Thyroid gland (tissue), 4 donors: ENCODE measurements at places on chromosomes 16 and 17. TPM values are rescaled to one million over a fixed set of nuclear protein-coding genes. Genes with fewer than 3 reads are reported as not detected.

TMC6 gene
- 10.0 TPM for total RNA-seq

ARHGAP27 gene
- total RNA-seq: 31.5 TPM

ORC6 gene
- 1.6 TPM for total RNA-seq

CSH2 gene
- total RNA-seq: not detected

TNFSF12 gene
- total RNA-seq: 39.9 TPM

ASIC2 gene
- not detected for total RNA-seq

DNA sequence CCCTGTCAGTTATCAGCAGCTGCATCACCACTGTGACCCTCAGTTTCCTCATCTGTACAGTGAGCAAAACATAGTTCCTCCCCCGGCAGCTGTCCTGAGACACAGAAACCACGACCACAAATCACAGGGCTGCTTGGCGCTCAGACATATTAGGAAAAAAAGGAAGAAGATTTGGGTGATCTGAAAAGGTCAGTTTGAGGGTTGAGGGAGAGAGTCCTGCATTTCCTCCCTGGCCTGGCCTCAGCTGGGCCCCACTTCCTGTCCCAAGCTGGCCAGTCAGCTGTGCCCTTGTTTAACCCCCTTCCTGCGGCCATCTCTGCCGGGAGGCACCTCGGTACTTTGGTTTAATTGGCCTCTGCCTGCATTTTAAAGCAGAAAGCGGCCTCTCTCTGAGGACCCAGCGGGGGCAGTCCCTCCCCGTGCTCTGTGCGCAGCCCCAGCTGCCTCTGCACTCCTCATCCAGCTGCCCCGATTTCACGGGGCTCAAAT is 24.0 kb upstream of the CIBAR2 start:
- no peak overlapping the region for H3K4me3 ChIP-seq
- no peaks in the 10 kb centered on the region for H3K27me3 ChIP-seq
- peak overlapping the region; percentile 79 for H3K27ac ChIP-seq
- peaks cover 13% of the 10 kb centered on the region for H3K4me1 ChIP-seq
- no peak for DNase-seq
- H3K36me3 ChIP-seq: no peaks in the 10 kb centered on the region

- no peak overlapping the region for H3K27ac ChIP-seq
- H3K27me3 ChIP-seq: no peaks in the 10 kb centered on the region
- DNase-seq: peak; percentile 43
- peaks cover 4% of the 10 kb centered on the region for H3K36me3 ChIP-seq
Measured at GRCh38 chr17:29565643-29566472, 979 bp downstream of the ABHD15 start.

GRCh38 chr17:76164331-76164730 is 23.3 kb upstream of the FOXJ1 start:
- no peak for DNase-seq
- no peaks in the 10 kb centered on the region for H3K27me3 ChIP-seq
- no peaks in the 10 kb centered on the region for H3K4me1 ChIP-seq
- H3K27ac ChIP-seq: no peak overlapping the region
- no peaks in the 10 kb centered on the region for H3K36me3 ChIP-seq

GRCh38 chr16:85645021-85645589 is 32.0 kb downstream of the GSE1 start:
- no peak for DNase-seq
- no peak overlapping the region for H3K27ac ChIP-seq
- peaks cover 21% of the 10 kb centered on the region for H3K4me1 ChIP-seq
- peaks cover 7% of the 10 kb centered on the region for H3K36me3 ChIP-seq
- no peaks in the 10 kb centered on the region for H3K27me3 ChIP-seq

GRCh38 chr17:21194226-21194625 is 19.7 kb downstream of the TMEM11 start:
- H3K27ac ChIP-seq: peak overlapping the region; percentile 3
- H3K4me1 ChIP-seq: peaks cover 32% of the 10 kb centered on the region
- peak; percentile 54 for DNase-seq
- no peaks in the 10 kb centered on the region for H3K27me3 ChIP-seq
- H3K36me3 ChIP-seq: no peaks in the 10 kb centered on the region

DNA sequence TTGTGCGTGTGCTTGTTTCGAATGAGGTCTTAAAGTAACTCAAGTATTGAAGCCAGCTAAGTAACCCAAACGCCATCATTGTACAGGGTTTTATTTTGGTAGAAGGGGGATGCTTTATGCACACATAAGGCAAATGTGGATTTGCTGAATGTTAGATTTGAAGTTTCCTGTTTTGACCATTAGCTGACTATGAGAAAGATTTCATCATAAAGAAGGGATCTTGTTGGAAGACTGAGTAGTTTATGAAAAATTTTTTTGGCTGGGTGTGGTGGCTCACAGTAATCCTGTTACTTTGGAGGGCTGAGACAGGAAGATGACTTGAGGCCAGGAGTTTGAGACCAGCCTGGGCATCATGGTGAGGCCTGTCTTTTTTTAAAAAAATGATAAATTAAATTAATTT is 10.0 kb upstream of the ZFP3 start:
- H3K4me1 ChIP-seq: no peaks in the 10 kb centered on the region
- no peak overlapping the region for H3K4me3 ChIP-seq
- no peak overlapping the region for H3K27ac ChIP-seq
- DNase-seq: no peak
- H3K27me3 ChIP-seq: no peaks in the 10 kb centered on the region

GRCh38 chr17:43808076-43808475 is 24.9 kb downstream of the MPP3 start:
- H3K4me3 ChIP-seq: no peak overlapping the region
- DNase-seq: no peak
- peaks cover 13% of the 10 kb centered on the region for H3K4me1 ChIP-seq
- no peaks in the 10 kb centered on the region for H3K27me3 ChIP-seq
- no peak overlapping the region for H3K27ac ChIP-seq

DNA sequence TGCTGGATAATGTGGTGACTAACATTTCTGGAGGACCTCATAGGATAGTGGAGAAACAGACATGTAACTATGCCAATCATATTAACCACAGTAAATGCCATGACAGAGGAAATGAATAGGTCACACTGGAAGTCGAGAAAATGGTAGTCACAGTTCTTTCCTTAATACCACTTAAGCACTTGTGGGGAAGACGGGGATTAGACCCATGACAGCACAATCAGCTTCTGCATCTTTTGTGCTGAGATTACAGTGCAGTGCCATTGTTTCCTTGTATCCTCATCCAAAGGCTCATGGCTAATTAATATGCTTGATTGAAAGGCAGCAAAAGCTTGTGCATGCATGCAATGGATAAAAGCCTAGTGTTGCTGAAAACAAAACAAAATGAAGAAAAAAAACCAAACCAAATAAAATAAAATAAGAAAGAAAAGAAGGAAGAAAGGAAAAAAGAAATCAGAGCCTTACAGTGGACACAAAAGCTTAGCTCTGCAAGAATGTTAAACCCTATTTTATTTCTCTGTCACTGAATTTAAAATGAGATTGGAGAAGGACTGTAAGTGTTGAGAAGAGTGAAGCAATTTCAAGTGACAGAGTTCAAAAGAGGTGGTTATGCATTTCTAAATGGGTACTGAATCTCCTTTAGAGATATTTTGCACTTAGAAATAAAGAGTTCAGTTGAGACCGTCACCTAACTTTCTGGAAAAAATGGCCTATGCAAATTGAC is 1011.9 kb downstream of the CDH8 start:
- no peaks in the 10 kb centered on the region for H3K27me3 ChIP-seq
- no peak overlapping the region for H3K27ac ChIP-seq
- H3K4me3 ChIP-seq: no peak overlapping the region
- no peak for DNase-seq

DNA sequence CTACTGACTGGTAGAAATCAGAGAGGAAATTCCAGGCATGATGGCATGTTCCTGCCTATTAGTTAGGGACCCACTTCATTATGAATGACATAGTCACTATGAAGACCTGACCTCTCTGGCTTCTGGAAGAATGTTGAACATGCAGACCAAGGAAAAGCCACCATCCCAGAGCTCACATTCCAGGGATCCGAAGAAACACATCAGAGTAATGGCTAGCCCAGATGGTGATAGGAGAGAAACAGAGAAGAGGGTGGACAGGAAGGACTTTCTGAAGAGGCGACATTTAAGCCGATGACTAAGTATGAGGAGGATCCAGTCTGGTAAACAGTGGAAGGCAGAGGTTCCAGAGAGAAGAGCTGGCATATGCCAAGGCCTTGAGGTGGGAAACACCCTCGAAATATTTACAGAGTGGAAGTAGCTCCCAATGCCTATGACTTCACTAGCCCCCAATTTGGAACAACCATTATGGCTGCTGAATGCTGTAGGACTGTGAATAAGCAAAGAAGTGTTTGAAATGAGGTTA is 216.2 kb downstream of the RBFOX1 start:
- no peaks in the 10 kb centered on the region for H3K27me3 ChIP-seq
- H3K4me3 ChIP-seq: no peak overlapping the region

GRCh38 chr17:50570528-50570927 is 10.0 kb downstream of the CACNA1G start:
- H3K27ac ChIP-seq: no peak overlapping the region
- no peaks in the 10 kb centered on the region for H3K36me3 ChIP-seq
- no peaks in the 10 kb centered on the region for H3K4me1 ChIP-seq
- no peak for DNase-seq
- no peaks in the 10 kb centered on the region for H3K27me3 ChIP-seq
- no peak overlapping the region for H3K4me3 ChIP-seq

DNA sequence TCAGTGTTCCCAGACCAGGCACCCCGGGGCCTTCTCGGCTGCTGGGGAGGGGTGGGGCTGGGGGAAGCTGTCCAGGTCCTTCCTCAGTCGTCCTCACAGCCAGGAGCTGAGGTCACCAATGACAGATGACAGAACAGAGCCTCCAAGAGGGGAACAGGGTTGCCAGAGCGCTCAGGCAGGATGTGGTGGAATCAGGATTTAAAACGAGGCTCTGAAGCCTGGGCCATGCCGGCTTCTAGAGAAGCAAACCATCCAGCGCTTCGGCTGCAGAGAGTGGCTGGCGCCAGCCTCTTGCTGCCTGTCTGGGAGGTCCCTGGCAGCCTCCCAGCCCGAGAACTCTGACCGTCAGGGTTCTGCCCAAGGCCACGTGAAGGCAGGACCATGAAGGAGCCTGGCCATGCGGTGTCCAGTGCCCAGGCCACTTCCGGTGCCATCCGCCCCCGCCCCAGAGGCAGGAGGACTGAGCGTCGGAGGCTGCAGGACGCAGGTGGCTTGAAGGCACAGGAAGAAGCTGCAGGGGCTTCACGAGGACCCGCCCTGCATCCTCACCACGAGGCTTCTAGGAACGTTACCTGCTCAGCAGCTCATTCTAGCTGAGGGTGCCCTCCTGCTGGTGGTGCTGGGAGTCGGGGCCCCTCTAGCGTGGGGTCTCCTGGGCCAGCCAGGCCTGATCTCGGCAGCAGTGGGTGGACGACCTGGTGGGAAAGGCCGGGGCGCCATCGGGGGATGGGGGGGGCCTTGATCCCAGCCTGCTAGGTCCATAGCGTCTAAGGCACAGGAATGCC is 78.5 kb downstream of the KLHDC4 start:
- H3K4me3 ChIP-seq: no peak overlapping the region
- no peaks in the 10 kb centered on the region for H3K36me3 ChIP-seq
- peak; percentile 84 for DNase-seq
- peaks cover 10% of the 10 kb centered on the region for H3K4me1 ChIP-seq

DNA sequence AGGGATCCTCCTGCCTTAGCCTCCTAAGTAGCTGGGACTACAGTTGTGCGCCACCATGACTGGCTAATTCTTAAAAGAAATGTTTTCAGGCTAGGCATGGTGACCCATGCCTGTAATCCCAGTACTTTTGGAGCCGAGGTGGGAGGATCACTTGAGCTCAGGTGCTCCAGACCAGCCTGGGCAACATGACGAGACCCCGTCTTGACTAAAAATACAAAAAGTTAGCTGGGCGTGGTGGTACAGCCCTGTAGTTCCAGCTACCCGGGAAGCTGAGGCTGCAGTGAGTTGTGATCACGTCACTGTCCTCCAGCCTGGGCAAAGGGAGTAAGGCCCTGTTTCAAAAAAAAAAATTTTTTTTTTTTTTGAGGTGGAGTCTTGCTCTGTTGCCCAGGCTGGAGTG is 173.1 kb downstream of the SEC14L1 start:
- peaks cover 40% of the 10 kb centered on the region for H3K4me1 ChIP-seq
- DNase-seq: no peak
- H3K4me3 ChIP-seq: no peak overlapping the region
- H3K27ac ChIP-seq: peak overlapping the region; percentile 81
- H3K27me3 ChIP-seq: no peaks in the 10 kb centered on the region

- peaks cover 28% of the 10 kb centered on the region for H3K4me1 ChIP-seq
- H3K36me3 ChIP-seq: no peaks in the 10 kb centered on the region
- no peaks in the 10 kb centered on the region for H3K27me3 ChIP-seq
- H3K27ac ChIP-seq: peak overlapping the region; percentile 89
Measured at GRCh38 chr16:46973996-46974324, 486 bp upstream of the DNAJA2 start.

GRCh38 chr16:74511961-74512360 is 90.7 kb upstream of the CLEC18B start:
- no peak for DNase-seq
- no peaks in the 10 kb centered on the region for H3K36me3 ChIP-seq
- no peaks in the 10 kb centered on the region for H3K4me1 ChIP-seq
- H3K4me3 ChIP-seq: no peak overlapping the region
- no peaks in the 10 kb centered on the region for H3K27me3 ChIP-seq
- no peak overlapping the region for H3K27ac ChIP-seq
